AML-193 (cell line): ENCODE measurements at places on chromosomes 2 and 18.
A peak's percentile ranks its signal among the peaks of the same experiment; 100 is the strongest.

GRCh38 chr2:28513097-28513496 is 17.2 kb downstream of the PLB1 start:
- no peak for DNase-seq

DNA sequence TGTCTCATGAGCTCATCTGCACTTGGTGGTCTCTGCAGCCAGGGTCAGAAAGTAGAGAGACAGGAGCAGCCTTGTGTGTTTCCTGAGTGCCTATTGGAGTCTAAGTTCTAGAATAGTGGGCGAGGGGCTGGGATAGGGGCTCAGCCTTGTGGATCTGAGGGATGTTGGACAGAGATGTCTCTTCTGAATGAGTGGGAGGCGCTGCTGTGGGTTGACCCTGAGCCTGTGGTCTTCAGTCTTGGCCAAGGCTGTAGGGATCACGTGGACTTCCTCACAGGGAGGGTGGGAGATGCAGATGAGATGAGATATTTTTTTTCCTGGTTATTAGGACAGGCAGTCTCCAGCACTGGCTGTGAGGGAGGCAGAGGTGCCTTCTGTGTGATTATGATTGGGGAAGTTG is 61.8 kb downstream of the RNF144A start:
- DNase-seq = no peak

DNA sequence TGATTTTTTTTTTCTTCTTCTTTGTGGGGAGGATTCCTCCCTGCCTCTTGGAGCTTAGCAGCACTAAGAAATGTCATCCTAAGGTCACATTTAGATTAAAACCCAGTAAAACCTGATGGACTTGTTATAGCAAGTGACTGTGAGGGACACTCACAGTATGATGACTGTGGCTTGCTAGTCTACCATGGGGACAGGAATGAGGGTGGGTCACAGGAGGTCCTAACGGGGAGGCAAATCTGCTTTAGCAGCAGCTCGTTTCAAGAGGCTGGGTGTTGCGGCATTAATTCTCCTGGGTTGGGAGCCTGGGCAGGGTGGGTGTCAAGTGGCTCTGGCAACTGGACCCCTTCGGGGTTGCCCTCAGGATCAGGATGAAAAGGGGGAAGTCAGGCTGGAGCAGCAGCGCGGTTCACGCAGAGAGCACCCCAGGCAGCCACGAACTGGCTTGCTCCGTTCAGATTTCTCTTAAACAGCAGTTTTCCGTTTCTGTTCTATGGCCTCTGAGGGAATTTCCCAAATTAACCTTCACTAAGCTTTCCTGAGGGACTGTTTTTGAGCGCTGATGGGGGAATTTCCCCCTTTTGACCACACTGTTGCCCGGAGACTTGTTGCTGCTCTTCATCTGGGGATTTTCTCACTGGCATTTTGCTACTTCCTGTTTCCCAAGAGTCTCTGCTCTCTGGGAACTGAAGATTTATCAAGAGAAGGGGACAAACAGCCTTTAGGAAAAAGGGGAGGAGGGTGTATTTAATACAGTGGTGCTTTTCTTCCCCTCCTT is 59.8 kb upstream of the PELI1 start:
- peak; percentile 7 for DNase-seq

DNA sequence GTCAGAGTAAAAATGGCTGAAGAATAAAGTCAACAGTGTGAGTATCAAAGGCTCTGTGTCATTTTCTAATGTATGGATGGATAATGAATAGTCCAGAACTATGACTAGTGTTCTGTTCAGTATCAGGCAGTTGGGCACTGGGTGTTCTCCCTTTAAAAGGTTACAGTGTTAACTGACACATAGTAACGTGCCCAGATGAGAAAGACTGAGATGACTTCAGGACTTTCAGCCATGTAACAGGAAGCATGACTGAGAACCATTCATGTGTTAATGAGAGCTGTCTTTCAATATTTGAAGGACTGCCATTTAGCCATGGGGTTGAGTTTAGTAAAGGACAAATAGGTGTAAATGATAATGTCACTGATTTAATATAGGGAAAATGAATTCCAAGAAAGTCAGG is 187.1 kb downstream of the GULP1 start:
- DNase-seq = no peak

GRCh38 chr2:222993920-222994650 is 57.9 kb upstream of the KCNE4 start:
- DNase-seq = no peak

DNA sequence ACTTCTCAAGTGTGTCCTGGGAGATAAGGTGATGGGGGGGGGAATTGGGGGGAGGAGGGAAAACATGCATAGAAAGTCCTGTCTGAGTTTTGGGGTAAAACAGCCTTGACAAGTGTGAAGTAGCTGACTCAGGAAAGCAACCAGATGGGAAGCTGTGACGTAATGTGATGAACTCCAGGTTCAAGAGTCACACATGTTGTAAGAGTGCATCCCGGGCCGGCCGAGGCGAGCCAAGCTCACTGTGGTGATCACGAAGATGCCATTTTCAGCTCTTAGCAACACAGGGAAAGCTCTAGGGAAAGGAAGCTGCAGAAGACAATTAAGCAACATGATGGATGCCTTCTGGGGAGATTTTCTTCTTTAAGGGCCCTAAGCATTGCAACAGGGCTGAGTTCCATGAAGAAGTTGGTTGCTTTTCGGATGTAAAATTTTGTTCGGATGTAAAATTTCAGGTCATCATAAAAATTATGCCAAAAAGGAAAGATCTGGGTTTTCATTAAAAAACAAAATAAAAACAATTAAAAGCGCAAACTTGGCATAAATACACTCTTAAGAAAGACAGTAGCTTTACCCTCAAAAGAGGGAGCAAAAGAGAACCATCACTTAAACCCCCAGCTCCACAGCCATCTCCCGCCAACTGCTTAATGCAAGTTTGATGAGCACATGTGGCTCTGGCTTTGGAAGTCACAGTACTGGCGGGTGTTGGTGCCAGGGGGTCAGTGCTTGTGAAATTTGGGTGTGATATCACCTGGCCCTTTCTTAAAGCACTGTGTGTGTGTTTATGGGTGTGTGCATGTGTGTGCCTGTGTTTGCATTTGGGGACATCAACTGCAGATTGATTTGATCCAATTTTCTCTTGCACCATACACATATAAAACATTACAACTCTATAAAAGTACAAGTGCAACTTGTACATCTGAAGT is 19.1 kb downstream of the SERTAD2 start:
- DNase-seq = no peak

GRCh38 chr2:173159791-173160463 is 84.3 kb downstream of the MAP3K20 start:
- DNase-seq = peak; percentile 51

DNA sequence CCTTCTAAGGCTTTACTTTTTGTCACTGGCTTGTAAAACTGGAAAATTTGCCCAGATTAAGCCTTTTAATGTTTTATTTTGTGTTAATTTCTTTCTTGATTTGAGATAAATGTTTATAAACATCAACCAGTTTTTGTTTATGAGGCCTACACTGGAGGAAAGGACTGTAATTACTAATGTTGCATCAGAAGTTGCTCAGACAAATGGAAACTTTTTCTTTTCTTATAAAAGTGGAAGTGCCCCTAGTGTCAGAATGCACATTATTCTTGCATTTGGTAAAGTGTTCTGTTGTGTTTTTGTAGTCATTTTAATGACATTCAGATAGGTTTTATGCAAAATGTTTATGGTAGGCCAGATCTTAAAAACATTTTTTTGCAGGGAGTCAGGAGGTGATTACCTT is 25.3 kb downstream of the LCLAT1 start:
- DNase-seq = peak; percentile 44

DNA sequence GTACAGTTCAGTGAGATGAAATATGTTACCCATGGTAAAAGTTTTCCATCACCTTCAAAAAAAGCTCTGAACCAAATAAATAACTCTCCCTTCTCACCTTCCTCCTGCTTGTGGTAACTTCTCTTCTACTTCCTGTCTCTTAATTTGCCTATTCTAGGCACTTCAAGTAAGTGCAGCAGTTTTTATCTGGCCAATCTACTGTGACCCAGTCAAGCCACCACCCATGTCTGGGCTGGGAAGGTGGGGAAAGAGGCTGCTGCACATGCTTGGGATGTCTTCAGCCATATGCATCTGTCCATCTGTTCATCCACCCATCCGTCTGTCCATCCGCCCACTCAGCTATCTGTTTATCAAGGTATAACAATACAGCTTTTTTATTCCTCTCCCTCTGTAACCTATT is 31.6 kb downstream of the ZNF532 start:
- DNase-seq = no peak

GRCh38 chr18:42474577-42474976 is 519.5 kb downstream of the PIK3C3 start:
- no peak for DNase-seq
